Coronary artery (tissue), 2 donors: ENCODE measurements at places on chromosomes 7 and 10.

GRCh38 chr10:35236739-35237138 lies 99.6 kb upstream of the CCNY start:
- DNase-seq: no peak

DNA sequence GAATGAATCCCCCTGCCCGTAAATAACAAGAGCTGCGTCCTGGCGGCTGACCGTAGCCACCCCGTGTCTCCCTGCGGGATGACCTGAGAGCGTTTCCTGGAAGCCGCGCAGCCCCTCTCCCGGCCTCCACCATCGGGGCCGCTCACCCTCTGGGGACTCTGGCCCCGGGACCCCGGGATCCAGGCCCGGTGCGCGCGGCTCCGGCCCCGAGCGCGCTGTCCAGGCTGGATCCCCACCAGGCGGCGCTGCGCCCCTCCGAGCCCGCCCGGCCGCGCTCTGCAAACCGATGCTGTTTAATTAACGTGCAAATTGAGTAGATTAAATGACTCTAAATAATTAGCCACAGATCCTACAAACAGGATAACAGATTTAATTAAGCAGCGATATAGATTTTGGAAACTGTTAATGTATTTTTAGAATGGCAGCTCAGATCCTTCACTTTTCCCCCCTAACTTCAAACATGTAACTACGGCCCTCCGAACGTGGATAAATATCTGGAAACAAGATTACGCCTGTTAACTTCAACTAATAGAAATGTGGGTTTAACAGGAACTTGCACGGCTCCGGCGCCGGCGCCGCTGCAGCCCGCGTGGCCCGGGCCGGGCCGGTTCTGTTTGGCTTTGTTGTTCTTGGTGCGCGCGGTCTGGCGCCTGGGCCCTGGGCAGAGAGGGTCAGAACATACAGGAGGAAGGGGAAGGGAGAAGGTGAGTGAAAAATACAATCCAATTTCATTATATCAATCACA lies 7.1 kb upstream of the UNCX start:
- no peak for DNase-seq

- DNase-seq: no peak
Measured at GRCh38 chr7:151104411-151105235, 18.3 kb downstream of the AGAP3 start.

- DNase-seq: no peak
Measured at GRCh38 chr10:132385721-132386418, 11.1 kb upstream of the PWWP2B start.

DNA sequence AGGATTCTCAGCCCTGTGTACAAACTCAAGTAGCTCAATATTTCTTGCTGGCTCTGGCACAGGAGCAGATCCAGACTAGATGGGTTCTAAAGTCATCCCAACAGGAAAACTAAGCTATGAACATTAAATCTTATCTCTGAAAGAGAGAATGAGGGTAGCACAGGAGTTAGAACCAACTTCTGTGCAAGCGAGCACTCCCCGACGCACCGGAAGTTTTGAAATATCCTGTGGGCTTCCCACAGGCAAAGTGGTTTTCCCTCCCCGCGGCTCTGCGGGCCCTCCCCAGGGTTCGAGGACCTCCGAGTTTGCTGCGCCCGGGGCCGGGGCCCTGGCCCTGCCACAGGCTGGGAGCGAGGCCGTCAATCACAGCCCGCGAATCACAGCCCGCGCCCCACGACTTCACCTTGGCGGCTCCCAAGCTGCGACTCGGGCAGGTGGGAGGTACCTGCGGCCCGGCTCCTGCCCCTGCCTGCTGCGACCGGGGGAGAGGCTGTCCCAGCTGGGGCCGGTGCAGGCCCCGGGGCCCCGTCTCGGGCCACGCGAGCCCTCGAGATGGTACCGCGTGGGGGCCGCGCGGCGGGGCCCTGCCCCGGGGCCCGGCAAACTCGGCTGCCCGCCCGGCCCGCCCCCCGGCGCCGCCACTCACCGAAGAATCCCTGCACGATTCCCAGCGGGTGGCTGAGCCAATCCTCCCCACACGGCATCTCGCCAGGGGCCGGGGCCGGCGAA lies 598 bp downstream of the MCMBP start:
- no peak for DNase-seq

- DNase-seq: no peak
Measured at GRCh38 chr7:133461421-133461820, 208.5 kb downstream of the EXOC4 start.

- DNase-seq: no peak
Measured at GRCh38 chr7:104230606-104231005, 22.8 kb upstream of the ORC5 start.

- DNase-seq: no peak
Measured at GRCh38 chr7:121376979-121377378, 19.1 kb downstream of the FAM3C start.

GRCh38 chr10:11795101-11795920 lies 27.8 kb upstream of the PROSER2 start:
- DNase-seq: no peak

GRCh38 chr10:59557052-59557451 lies 152.6 kb downstream of the SLC16A9 start:
- no peak for DNase-seq

GRCh38 chr10:126583552-126584200 lies 86.8 kb downstream of the C10orf90 start:
- DNase-seq: no peak

GRCh38 chr7:37656913-37657530 lies 26.5 kb upstream of the GPR141 start:
- DNase-seq: no peak

DNA sequence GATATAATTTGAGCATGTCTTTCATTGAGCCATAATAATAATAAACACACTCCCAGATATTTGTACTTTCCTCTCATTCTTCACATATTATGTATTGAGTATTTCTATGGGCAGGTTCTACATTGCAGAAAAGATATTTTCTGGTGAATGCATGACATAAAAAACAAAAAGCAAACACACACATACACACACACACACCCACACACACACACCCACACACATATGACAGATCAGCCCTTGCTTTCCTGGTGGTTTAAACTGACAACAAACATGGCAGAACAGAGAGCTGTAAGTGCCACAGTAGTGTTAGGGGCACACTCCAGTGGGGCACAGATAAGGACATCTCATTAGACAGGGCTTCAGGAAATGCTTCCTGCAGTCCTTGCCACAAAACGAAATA lies 123.3 kb upstream of the LSM8 start:
- no peak for DNase-seq

DNA sequence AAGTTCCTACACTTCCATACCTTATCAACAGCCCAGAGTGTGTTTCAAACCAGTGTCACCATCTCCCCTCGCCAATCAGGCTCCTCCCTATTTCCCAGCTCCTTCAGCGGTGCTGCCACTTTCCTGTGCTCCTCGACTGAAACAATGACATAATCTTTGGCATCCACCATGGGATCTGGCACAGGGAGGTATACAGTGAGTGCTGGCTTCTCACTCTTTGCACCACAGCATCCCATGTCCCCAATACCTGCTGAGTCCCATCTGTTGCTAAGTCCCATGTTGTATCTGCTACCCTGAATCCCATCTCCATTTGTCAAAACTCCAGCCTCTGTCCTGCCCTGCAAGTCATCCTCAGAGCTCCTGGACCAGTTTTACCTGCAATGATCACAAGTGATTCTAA lies 15.4 kb downstream of the PAXIP1 start:
- DNase-seq: no peak

DNA sequence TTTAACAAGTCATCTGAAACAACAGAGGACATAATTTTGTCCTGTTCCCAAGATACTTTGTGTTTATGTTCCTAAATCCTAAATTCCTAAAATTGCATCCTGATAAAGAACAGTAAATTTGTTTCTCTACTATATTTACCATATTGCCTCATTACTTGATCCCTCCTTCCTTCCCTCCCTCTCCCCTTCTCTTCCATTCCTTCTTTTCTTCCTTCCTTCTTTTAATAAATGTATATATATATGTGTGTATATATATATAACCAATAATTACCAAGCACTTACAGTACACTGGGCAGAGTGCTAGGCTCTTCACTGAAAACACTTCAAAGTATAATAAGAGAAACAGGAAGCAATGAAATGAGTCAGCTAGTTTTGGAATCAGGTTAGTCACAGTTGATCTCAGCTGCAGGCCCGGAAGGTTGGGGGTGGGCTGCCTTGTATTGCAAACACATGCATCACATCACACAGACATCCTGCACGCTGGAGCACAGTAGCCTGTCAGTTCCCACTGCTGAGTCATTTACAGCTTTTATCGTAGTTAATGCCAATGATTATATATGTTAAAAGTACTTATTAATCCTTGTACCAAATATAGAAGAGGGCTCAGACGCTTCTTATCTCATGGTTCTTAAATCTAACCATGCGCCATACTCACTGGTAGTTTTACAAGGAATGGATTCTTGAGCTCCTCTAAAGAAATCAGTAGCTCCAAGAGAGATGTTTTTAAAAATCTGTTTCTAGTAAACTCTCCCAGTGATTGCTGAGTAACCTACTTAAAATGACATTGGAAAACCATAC lies 551.7 kb downstream of the GRM8 start:
- DNase-seq: no peak

- DNase-seq: peak; percentile 72
Measured at GRCh38 chr10:69506487-69506833, 55.2 kb downstream of the TSPAN15 start.

DNA sequence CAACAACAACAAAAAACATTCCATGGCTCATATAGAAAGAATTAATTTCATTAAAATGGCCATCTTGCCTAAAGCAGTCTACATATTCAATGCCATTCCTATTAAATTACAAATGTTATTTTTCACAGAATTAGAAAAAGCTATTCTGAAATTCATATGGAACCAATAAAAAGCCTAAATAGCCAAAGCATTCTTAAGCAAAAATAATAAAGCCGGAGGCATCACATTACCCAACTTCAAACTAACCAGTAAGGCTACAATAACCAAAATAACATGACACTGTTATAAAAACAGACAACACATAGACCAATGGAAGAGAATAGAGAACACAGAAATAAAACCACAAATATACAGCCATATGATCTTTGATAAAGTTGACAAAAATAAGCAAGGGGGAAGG lies 330.4 kb downstream of the KIF20B start:
- DNase-seq: no peak

- DNase-seq: no peak
Measured at GRCh38 chr10:6823770-6824169, 243.7 kb upstream of the PRKCQ start.

GRCh38 chr7:106599343-106599698 lies 61.6 kb downstream of the CCDC71L start:
- no peak for DNase-seq

GRCh38 chr7:47814905-47815613 lies 133.2 kb downstream of the PKD1L1 start:
- DNase-seq: no peak

GRCh38 chr10:3760083-3760482 lies 24.9 kb downstream of the KLF6 start:
- DNase-seq: no peak

DNA sequence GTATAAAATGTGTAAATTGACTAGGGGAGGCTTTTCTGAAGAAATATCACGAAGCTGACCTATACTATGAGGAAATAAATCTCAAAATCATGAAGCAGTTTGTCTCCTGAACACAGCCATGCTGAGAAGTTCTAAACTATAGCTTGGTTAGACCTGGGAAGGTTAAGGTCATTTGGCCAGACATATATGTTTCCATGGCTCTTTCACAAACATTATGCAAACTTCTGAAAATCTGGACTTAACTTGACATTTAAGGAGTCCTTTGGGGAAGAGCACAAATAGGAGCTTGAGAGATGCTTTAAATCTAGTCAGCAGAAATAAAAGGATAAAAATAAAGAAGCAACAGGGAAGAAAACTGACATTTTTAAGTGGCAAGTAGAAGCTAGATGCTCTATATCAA lies 115.9 kb upstream of the MEOX2 start:
- no peak for DNase-seq

DNA sequence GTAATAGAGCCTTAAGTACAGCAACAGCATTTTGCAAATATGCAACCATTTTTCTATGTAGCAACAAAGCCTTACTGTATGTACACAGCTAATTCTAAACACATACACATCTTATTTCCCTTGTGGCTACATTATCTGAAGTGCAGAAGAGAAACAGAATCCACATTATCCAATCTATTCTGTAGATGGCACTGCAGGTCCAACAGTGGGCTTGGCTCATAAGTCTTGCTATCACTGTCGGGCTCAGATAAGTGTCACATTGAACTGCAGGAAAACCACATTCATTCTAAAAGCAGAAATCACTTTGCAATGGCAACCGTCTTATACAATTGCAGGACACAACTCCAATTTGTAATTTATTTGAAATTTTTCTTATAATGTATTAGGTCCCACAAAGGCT lies 109.8 kb upstream of the NOBOX start:
- DNase-seq: no peak

DNA sequence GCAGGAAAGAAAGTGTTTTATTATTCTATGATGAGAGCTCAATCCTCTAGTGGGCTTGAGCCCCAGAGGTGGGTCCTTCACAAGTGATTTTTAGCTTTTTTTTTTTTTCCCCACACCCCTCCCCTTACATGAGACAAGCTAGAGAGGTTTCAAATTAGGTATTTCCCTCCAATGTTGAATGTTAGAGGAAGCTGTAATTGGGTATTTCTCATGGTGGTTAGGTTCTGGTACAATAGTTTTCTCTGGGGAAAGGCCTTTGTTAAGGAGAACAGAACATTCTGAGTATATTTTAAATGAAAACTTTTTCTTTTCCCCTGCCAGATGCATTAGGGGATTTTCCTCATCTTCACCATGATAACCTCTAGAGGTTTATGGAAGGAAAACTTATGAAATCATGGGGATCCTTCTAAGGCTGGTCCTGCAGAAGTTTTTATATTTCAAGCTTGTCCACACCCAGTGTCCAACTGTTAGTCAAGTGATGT lies 1039.7 kb downstream of the NRG3 start:
- DNase-seq: no peak
